Activated CD4-positive, CD25-positive, alpha-beta regulatory T cell (primary cell): ENCODE measurements at places on chromosomes 11 and 22.

DNA sequence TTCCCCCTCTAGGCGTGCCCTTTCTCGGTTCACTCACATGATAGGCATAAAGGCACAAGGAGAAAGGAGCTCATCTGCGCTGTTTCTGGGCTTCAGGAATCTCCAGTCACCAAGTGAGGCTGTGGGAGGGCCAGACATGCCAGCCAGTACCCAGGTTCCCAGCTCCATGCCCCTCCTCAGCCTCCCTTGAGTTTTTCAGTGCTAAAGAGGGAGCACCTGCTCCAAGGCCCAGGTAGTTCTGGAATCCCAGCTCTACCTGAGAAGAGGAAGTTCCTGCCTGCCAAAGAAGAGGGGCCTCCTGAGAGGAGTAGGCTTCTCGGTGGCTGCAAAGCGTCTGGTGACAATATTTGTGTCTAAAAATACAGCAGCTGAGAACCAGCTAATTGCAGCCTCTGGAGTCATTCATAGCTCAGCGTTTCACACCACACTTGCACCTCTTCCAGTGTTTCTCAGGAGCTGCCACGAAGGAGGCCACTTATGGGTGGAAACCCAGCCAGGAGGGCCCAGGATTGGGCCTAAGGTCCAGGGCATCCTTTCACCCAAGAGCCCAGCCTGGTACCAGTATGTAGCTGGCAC, 197.4 kb downstream of the TRIM29 start:
- DNase-seq, result no peak

- DNase-seq, result peak; percentile 10
Observed at GRCh38 chr22:31829505-31829904, 75.7 kb downstream of the DEPDC5 start.

DNA sequence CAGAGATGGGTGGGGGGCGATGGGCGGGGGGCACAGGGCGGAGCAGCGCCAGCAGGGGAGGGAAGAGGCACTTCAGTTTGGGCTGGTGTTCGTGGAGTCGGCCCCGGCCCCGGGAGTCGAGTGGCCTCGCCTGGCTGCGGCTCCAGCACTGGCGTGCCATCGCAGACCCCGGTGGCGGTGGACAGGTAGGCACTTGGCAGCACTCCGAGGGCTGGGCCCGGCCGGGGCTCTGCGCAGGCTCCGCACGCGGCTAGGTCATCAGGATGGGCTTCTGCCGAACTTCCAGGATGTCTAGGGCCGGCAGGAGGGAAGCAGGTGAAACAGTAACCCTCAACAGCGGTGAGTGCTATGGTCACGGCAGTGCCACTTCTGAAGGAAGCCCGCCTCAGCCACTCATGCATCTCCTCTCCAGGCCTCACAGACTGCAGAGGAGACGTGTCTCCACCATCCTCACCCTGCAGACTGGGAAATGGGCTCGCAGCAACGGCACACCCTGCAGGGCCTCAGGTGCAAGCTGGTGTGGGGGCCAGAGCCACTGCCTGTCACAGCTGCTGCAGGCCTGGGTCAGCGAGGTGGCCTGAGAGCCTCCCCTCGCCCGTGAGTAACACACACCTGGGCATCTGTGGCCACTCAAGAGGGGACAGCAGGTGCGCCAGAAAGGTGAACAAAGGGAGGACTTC, 33.3 kb downstream of the NUP50 start:
- no peak for DNase-seq

DNA sequence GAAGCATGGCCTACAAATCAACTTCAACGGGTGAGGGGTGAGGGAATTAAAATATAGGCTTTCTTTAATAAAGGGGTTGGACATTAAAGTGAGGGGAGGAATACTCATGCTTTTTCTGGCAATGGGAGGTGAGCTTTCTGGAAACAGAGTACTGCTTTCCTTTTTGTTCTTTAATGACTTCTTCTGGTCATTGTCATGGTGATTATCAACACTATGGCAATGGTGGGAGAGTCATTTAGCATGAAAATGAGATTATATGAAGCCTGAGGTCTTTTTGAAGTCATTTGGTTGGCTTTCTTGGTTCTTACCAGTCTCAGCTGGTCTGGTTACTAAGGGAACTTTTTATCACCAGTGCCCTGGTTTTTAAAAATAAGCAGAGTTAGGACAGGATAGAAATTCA, 475.8 kb upstream of the LRRC4C start:
- DNase-seq, result no peak

DNA sequence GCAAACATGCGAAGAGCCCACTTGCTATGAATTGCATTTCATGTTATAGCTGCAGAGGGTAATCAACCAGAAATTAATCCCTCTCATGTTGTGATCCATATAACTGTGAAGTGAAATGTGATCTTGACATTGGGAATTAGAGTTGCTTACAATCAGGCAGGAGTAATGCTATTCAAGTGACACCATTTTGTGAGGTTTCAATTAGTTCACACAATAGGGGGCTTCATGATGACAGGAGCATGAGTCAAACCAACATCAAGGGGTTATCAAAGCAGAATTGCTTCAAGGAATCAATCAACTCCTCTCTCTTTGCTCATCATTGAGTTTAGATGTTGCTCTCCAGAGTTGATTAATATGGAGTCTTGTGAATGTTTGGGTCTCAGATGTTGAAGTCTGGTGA, 1585.2 kb upstream of the TENM4 start:
- DNase-seq, result no peak

- DNase-seq, result no peak
Observed at GRCh38 chr11:44729713-44730112, 3.0 kb downstream of the TSPAN18 start.

GRCh38 chr22:40792451-40792850, 26.7 kb downstream of the SLC25A17 start:
- no peak for DNase-seq

DNA sequence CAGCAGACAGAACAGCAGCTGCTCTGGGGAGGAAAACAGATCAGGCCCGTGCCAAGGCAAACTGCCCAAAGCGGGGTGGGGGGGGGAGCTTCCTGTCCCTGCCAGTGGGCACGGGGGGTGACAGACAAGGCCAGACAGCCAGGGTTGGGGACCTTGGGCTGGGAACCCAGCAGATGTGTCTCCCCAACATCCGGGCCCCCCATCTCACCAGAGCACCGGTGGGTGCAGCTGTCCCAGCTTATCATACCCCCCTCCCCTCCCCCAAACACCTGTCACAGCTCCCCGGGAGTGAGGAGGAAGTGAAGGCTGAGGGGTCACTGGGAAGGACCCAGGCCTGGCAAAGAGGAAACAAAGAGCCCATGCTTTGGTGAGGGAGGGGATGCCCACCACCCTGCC, 1.3 kb downstream of the PPP1R14B start:
- DNase-seq, result peak; percentile 34

GRCh38 chr11:116472651-116473050, 300.1 kb downstream of the BUD13 start:
- DNase-seq, result no peak

- DNase-seq, result no peak
Observed at GRCh38 chr11:3927129-3927796, 71.8 kb downstream of the STIM1 start.

DNA sequence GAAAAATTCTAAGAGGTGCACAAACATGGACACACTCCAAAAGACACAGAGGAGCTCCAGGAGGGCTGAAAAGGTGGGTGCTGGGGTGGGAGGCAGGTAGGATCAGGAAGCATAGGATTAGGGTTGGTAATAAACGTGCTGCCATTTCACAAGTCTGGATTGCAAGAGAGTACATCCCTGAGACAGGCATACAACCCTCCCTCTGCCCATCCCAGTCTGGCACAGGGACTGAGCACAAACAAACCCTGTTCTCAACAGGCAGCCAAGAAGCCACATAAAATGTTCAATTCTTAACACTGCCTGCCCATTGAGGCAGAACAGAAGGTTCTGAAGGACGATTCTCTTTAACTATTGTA, 18.5 kb downstream of the SLC35F2 start:
- DNase-seq, result no peak

GRCh38 chr11:111909378-111909777, 2.2 kb downstream of the CRYAB start:
- no peak for DNase-seq

DNA sequence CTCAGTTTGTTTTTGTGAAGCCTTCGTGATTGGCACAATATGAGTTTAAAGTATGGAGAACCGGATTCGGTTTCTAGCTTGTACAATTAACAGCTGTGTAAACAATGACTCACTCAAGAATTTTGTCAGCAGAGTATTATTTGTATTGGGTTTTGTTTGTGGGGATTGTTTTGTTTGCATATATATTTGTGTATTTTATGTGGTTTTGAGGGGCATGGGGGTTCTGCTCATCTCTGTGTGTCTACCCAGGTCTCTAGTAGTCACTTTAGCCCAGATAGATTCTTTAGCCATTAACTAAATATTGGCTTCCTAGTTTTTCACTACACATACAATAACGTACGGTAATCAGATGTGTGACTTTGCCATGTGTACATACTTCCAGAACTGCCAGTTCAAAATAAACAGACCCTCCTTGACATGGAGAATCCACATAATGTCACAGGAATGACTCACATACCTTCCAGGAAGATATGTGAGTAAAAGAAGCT, 7.5 kb upstream of the MS4A7 start:
- DNase-seq, result no peak

DNA sequence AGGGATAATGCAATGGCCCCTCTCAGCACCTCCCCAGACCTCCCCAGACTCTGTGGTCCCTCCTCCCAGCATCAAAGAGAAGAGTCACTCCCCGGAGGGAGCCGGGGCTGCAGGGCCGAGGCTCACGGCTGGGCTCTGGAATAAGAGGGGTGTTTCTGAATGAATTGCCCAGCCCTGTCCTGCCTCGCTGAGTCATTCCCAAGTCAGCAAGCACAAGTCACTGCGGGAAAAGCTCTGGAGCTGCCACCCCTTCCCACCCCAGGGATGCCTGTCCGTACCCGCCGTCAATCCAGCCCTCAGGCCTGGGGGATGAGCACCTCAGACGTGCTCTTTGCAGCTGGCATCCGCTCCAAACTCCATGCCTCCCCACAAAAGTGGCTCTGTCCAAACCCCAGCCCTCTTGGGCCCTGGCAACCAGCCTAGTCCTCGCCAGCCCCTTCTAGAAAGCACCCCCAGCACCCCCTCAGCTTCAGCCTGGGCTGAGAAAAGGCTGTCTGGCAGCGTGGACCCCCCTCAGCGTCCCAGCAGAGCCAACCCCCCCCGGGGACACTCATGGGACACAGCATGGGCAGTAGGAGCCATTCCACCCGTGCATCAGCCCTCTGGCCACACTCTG, 22.7 kb downstream of the CELSR1 start:
- DNase-seq, result no peak

GRCh38 chr11:78830277-78830819, 255.7 kb upstream of the NARS2 start:
- DNase-seq, result no peak

GRCh38 chr11:60371854-60372253, 6.5 kb upstream of the MS4A7 start:
- DNase-seq, result no peak

GRCh38 chr22:30340911-30341685, 14.4 kb upstream of the TBC1D10A start:
- DNase-seq, result no peak

DNA sequence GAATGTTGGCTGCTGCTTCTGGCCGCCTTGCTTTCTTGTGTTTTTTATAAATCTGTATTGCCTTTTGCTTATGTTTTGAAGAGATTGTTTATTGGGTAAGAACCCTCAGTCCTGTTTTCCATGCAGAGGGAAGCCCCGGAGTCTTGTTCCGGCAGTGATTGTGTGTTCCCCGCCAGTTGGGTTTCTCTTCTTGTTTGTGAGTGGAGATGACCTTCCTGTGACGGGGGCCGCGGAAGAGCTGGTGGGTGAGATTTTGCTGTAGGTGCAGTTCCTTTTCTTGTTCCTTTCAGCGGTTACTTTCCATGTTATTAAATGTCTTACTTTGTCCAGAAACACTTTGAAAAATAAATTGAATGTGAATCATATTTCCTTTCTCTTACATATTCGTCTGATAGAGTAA, 8.3 kb downstream of the TBC1D22A start:
- DNase-seq, result no peak

GRCh38 chr11:93329936-93330445, 551 bp upstream of the DEUP1 start:
- no peak for DNase-seq
